IMR-90 (cell line): ENCODE measurements at places on chromosomes 2 and 18. TPM values are rescaled to one million over a fixed set of nuclear protein-coding genes. Genes with fewer than 3 reads are reported as not detected.

DNA sequence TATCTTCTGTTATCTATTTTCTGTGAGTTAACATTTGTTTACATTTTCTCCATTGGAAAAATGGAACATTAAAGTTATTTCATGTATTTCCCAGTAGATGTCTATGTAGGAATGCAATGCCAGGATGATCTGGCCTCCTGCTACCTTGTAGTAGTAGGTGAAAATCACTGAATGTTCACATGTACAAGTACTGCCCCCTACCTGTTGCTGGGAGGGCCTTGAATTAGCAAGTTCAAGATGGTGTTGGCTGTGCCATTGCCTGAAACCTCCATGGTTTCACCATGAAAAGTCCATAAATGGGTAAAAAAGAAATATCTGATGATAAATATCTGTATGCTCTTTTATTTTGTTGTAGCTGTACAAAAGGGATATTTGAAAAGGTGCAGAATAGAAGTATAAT is 30.7 kb downstream of the XRCC5 start:
- no peak for DNase-seq
- H3K36me3 ChIP-seq = peaks cover 54% of the 10 kb centered on the region
- H3K27ac ChIP-seq = no peak overlapping the region
- no peak overlapping the region for H3K4me3 ChIP-seq
- H3K4me1 ChIP-seq = peaks cover 3% of the 10 kb centered on the region; the same call in 1 of the 2 replicates
- no peaks in the 10 kb centered on the region for H3K27me3 ChIP-seq

DNA sequence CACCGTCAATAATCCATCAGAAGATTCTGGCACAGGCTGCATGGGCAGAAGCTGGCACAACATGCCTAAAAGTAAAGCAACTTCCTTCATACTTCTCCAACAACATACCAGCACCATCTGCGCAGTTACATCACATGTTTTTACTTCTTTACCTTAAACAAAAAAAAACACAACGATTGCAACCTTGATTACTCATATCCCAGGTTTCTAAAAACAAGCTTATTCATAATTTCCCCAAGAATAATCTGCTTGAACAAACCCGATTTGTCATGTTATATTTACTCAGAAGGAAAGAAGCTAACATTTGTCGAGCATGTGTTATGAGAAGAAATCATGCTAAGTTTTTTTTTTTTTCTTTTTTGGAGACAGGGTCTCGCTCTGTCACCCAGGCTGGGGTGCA is 54.7 kb downstream of the THADA start:
- no peaks in the 10 kb centered on the region for H3K36me3 ChIP-seq
- peak overlapping the region; percentile 70; the same call in 1 of the 2 replicates for H3K27ac ChIP-seq
- DNase-seq = peak; percentile 14
- H3K4me1 ChIP-seq = peaks cover 7% of the 10 kb centered on the region
- H3K27me3 ChIP-seq = no peaks in the 10 kb centered on the region

DNA sequence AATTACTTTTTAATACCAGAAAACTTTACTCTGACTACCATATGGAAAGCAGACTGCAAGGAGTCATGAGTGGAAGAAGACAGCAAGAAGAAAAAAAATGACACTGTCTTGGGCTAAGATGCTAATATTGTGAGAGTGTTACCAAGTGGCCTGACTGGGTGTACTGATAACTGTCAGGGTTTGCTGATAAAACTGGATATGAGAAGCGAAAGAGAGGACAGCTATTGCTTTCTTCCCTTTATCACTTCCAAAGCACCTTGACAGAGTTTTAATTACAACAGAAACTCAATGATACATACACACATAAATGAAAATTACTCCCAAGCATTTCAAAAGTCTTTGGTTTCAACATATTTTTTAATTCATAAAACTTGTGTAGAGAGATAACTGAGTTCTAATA is 368.5 kb downstream of the ZEB2 start:
- H3K4me3 ChIP-seq = no peak overlapping the region
- no peaks in the 10 kb centered on the region for H3K27me3 ChIP-seq
- no peak overlapping the region for H3K27ac ChIP-seq
- no peaks in the 10 kb centered on the region for H3K36me3 ChIP-seq
- DNase-seq = no peak
- H3K4me1 ChIP-seq = peaks cover 2% of the 10 kb centered on the region

DNA sequence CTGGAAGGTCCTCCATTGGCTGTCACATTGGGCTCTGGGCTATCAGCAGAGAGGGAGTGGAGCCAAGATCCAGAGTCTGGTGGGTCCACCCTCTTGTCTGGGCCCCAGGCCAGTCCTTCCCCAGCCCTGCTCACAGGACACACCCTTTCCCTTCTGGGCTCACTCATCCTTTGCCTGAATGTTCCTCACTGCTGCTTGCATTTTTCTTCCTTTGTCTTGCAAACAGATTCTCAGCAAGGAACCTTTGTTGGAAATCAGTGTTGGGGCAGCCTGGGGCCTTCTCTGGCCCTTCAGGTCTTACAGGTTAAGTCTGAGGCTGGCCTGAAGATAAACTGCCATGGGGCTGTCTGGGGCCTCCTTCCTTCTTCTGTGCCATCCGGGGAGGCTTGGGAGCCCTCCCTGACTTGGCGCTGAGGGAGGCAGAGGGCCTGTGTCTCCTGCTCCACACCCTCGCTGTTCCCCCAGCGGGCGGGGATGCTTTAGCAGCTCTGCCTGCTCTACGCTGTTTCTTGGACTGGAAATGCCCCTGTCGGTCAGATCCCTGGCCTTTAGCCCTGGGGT is 11.5 kb upstream of the CELF4 start:
- no peaks in the 10 kb centered on the region for H3K4me1 ChIP-seq
- DNase-seq = no peak
- H3K27ac ChIP-seq = no peak overlapping the region
- no peaks in the 10 kb centered on the region for H3K36me3 ChIP-seq

DNA sequence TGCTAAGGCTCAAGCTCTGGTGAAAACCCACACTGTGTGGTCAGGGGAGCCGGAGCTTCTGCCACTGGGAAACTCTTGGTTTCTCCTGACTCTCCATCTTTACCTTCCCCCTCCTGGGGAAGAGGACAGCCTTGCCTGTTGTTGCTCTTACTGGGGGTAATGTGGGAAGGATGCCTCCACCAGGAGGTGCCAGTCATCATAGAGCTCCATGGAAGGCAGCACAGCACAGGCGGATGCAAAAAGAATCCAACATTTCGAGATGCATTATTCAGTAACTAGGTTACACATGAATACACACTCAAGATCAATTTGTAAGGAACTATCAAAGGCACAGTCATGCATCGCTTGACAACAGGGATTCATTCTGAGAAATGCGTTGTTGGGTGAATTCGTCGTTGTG is 322.6 kb downstream of the AFF3 start:
- no peak overlapping the region for H3K4me3 ChIP-seq
- no peak overlapping the region for H3K27ac ChIP-seq
- no peak for DNase-seq
- H3K27me3 ChIP-seq = no peaks in the 10 kb centered on the region
- H3K4me1 ChIP-seq = peaks cover 12% of the 10 kb centered on the region
- peaks cover 12% of the 10 kb centered on the region for H3K36me3 ChIP-seq

DNA sequence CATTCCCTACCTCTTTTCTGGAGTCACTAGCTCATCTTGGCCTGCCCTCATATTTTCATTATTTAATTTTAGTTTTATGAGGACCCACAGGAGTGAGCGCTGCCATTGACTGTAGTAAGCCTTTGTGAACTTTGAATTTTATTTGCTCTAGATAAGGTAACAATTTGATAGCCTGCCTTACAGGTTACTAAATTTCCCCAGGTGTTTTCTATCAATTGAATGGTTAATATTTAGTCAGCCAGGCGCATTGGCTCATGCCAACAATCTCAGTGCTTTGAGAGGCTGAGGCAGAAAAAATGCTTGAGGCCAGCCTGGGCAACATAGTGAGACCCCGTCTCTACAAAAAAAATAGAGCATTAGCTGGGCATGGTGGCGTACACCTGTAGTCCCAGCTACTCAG is 50.2 kb downstream of the DAW1 start:
- H3K27me3 ChIP-seq = no peaks in the 10 kb centered on the region
- no peaks in the 10 kb centered on the region for H3K4me1 ChIP-seq
- no peak for DNase-seq
- H3K36me3 ChIP-seq = no peaks in the 10 kb centered on the region
- no peak overlapping the region for H3K4me3 ChIP-seq

- H3K4me3 ChIP-seq = no peak overlapping the region
- no peaks in the 10 kb centered on the region for H3K27me3 ChIP-seq
- peaks cover 25% of the 10 kb centered on the region for H3K4me1 ChIP-seq
- DNase-seq = peak; percentile 97
Measured at GRCh38 chr2:84991404-84992160, 20.6 kb downstream of the KCMF1 start.

GRCh38 chr2:195756218-195756942 is 99.4 kb downstream of the SLC39A10 start:
- H3K27ac ChIP-seq = no peak overlapping the region
- no peaks in the 10 kb centered on the region for H3K36me3 ChIP-seq
- peak; percentile 45 for DNase-seq
- 0 out of 2 replicates have a peak, but pooled peaks cover 3% of the 10 kb centered on the region for H3K4me1 ChIP-seq
- H3K27me3 ChIP-seq = no peaks in the 10 kb centered on the region

Gene HIBCH
- 8.8 and 15.6 TPM in 2 replicates for total RNA-seq

- H3K4me3 ChIP-seq = no peak overlapping the region
- DNase-seq = peak; percentile 12
- no peaks in the 10 kb centered on the region for H3K27me3 ChIP-seq
- H3K36me3 ChIP-seq = peaks cover 12% of the 10 kb centered on the region
- no peak overlapping the region for H3K27ac ChIP-seq
Measured at GRCh38 chr2:24276349-24276899, 83.9 kb downstream of the ITSN2 start.

Gene LANCL1
- total RNA-seq = 46.4 and 53.8 TPM in 2 replicates

Gene IFIH1
- 1.4 and 2.2 TPM in 2 replicates for total RNA-seq

DNA sequence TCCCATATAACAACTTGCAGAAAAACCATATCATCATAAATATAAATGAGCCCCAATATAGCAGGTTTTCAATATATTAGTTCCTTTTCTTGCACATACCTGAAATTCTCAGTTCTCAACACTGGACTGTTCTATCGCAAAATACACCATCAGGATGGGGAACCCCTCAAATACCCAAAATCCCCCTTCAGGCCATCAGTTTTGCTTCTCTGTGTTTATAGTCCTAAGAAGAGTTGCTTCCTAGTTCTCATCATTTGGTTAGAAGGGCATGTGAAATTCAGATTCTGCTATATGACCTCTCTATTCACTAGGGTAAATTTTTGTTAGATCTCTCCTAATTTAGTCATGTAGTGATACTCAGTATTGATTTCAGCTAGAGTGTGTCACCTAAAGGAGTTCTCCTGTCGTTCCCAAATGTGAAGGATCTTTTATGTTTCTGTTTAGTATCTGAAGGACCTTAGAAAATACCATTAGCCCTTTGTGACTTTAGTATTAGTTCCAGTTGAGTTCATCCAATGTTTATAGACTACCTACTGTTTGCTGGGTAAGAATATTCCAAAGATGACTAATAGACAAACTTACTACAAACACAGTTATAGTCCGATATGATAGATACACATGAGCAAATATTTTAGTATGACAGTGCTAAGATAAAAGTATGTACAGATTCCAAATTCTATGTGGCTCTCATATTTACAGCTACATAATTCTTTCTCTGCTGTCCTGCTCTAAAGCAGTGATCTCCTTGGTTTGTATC is 115.8 kb downstream of the TTC27 start:
- peaks cover 2% of the 10 kb centered on the region for H3K36me3 ChIP-seq
- peaks cover 9% of the 10 kb centered on the region for H3K4me1 ChIP-seq
- H3K4me3 ChIP-seq = no peak overlapping the region
- H3K27me3 ChIP-seq = no peaks in the 10 kb centered on the region

DNA sequence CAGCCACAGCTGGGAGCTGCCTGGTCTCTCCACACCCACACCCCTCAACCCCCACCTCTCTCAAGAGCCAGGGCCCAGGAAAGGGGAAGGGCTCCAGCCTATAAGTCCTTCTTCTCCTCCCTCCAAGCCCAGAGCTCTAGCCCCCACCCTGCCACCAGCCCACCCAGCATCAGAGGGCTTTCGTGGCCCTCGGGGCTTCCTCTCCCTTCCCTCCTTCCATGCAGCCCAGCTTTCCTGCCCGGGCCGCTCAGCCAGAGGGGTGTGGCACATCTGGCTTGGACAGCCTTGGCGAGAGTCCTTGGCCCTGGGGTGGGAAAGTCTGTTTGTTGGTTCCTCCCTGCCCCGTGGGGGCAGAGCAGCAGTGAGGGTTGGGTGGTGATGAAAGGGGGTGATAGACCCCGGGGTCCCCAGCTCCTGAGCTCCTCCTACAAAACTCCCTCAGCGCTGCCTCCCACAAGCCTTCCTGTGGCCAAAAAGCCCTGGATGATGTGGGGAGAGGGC is 7.0 kb downstream of the TNS1 start:
- H3K27me3 ChIP-seq = no peaks in the 10 kb centered on the region
- DNase-seq = no peak
- peak overlapping the region; percentile 81 for H3K27ac ChIP-seq
- no peak overlapping the region for H3K4me3 ChIP-seq

DNA sequence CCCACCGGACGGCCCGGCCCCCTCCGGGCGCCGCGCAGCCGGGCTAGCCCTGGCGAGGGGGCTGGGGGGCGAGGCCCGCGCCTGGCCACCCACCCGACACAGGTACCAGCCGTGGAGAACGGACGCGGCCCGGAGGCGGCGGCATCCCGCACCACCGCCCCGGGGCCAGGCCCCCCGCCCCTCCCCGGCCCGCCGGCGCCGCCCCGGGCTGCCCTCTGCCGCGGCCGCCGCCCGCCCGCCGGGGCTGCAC is 405 bp downstream of the SOS1 start:
- peak overlapping the region; percentile 60 for H3K4me3 ChIP-seq
- peaks cover 5% of the 10 kb centered on the region; the same call in 1 of the 2 replicates for H3K4me1 ChIP-seq
- H3K27ac ChIP-seq = peak overlapping the region; percentile 80; the same call in 1 of the 2 replicates

Gene KCNE4
- total RNA-seq = 6.6 and 8.3 TPM in 2 replicates

Gene M1AP
- not detected in 2 replicates for total RNA-seq

- H3K36me3 ChIP-seq = no peaks in the 10 kb centered on the region
- H3K27me3 ChIP-seq = no peaks in the 10 kb centered on the region
- H3K4me3 ChIP-seq = no peak overlapping the region
- H3K4me1 ChIP-seq = peaks cover 28% of the 10 kb centered on the region
- no peak overlapping the region; the same call in 1 of the 2 replicates for H3K27ac ChIP-seq
- peak; percentile 47 for DNase-seq
Measured at GRCh38 chr2:47221946-47222345, 66.8 kb upstream of the STPG4 start.

DNA sequence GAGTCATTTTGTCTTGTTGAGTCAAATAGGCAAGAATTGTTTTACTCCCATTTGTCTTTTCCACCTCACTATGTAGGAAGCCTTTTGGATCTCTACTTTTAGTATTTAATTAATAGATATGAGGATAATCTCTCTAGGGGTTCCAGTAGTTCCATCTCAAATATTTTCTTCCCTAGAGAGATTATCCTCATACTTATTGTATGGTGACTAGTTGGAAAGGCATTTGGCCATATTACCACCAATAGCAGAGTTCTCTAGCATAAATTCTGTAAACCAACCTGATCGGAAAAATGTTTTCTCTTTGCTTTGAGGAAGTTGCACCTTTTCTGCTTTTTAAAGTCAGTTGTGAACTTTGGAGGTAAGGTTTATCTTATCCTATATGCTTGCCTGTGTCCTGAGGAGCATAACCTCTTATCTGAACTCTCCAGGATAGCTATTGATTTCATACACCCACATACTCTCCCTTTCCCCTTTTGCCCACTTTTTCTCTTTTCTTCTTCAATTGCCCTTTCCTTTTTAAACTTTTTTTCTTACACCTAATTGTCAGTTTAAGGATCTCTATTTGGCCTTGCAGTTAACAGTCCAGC is 100.8 kb downstream of the GALNT1 start:
- no peak overlapping the region for H3K4me3 ChIP-seq
- H3K4me1 ChIP-seq = peaks cover 6% of the 10 kb centered on the region
- no peak overlapping the region for H3K27ac ChIP-seq
- DNase-seq = peak; percentile 47

- no peak overlapping the region for H3K4me3 ChIP-seq
- H3K4me1 ChIP-seq = peaks cover 8% of the 10 kb centered on the region
- DNase-seq = no peak
- H3K27ac ChIP-seq = no peak overlapping the region
- no peaks in the 10 kb centered on the region for H3K36me3 ChIP-seq
Measured at GRCh38 chr18:48886520-48887293, 64.1 kb downstream of the SMAD7 start.
